Activated CD4-positive, alpha-beta T cell treated with anti-CD3 and anti-CD28 coated beads, Interleukin-2, amount 50 U/mL, for 24 hours (primary cell): ENCODE measurements at places on chromosomes 13 and 19.
A peak's percentile ranks its signal among the peaks of the same experiment; 100 is the strongest.

DNA sequence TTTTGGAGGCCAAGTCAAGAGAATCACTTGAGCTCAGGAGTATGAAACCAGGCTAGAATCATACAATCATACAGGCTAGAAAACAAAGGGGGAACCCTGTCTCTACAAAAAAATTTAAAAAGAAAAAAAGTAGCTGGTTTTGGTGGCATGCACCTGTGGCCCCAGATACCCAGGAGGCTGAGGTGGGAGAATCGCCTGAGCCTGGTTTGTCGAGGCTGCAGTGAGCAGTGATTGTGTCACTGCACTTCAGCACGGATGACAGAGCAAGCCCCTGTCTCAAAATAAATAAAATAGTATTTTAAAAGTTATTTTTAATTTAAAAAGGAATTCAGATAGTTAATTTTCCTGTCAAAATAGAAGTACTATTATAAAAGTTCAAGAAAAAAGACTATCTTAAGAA, 369.1 kb upstream of the SLITRK5 start:
- no peak for DNase-seq

- no peak for DNase-seq
Measured at GRCh38 chr19:37999309-38000213, 92.6 kb downstream of the SIPA1L3 start.

DNA sequence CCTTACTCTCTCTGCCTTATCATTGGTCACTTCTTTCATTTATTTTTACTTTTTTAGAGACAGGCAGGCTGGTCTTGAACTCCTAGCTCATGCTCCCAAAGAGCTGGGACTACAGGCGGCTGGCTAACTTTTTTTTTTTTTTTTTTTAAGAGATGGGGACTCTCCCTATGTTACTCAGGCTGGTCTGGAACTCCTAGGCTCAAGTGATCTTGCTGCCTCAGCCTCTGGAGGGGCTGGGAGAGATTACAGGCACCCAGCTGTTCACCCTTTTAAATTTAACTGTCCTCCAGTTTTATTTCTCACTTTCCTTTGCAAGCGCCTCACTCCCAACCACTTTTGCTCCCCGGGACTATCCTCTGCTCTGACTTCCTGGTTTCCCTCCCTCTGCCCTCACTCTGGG, 5.6 kb upstream of the CLDN10 start:
- no peak for DNase-seq

DNA sequence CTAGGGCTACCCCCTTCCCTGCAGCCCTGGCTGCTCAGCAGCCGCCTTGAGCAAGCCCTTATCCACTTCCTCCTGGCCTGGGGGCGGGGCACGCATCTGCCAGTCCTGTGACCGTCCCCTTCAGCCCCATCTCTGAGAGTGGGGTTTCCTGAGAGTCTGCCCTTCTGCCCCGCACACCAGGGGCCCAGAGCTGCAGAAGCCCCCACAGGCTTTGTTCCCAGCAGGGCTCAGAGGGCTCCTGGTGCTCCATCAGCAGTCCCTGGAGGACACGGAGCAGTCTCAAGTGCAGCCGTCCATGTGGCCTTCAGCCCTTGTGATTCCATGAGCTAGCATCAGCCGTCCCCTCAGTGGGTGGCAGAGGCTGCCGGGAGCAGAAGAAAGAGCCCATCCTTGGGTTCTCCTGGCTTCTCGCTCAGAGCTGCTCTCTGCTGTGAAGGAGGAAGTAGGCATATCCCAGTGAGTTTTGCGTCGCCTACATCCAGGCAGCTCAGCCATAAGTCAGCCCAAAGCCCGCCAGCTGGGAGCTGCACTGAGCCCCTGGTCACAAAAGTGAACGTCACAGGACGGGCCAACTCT, 16.3 kb downstream of the MYO9B start:
- DNase-seq = no peak

GRCh38 chr19:11566164-11566563, 7.1 kb upstream of the ELOF1 start:
- no peak for DNase-seq

GRCh38 chr19:13797870-13798269, 2.6 kb downstream of the ZSWIM4 start:
- DNase-seq = no peak

GRCh38 chr13:62250501-62251201, 835.0 kb upstream of the PCDH20 start:
- DNase-seq = no peak

DNA sequence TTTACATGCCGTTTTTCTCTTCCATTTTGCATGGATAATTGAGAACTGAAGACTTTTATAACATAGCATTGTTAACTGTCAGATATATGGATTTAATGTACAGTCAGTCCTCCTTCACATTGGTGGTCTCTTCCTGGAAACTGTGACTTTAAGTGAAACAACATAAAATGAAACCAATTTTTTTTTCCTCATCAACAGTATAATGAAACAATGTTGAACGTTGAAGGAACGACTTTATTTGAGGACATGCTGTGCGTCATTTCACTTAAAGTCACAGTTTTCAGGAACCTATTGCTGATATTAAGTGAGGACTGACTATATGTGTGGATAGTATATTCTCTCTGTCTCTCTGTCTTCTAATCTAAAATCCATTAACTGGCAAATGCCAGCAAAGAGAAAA, 54.8 kb downstream of the COG3 start:
- no peak for DNase-seq

- no peak for DNase-seq
Measured at GRCh38 chr19:32206065-32206464, 139.3 kb upstream of the ZNF507 start.

- DNase-seq = no peak
Measured at GRCh38 chr13:113996081-113996911, 22.4 kb upstream of the C13orf46 start.

DNA sequence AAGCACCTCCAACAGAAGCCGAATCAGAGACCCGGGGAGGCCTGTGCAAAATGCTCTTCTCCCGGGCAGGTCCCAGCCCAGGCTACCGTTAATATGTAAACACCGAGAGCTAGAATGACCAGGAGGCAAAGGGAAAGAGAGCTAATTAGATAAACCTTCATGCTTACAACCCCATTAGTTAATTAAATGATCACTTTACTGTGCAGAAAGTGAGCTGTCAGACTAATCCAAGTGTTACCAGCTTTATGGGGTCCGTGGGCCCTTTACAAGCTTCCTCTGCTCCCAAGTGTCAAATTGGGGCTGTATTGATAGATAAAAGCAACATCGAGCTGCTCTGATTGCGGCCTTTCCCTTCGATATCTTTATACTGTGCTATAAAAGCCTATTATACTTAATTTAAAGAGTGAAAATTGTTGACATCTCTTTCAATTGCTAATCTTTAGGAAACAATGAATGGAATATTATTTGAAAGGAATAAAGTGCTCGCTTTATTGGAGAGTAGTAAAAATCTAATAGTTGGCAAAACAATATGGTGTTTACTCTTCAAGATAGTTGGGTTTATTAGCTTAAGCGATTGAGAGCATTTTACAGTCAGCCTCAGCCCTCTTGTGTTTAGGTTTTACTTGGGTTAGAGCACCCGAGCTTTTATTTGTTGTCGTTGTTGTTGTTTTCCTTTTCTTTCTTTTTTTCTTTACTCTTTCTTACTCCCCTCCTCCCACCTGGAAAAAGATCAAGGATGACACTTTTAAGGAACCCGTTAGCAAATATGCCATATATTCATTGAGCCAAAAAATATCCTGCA, 189.3 kb upstream of the GPR12 start:
- DNase-seq = no peak

- DNase-seq = no peak
Measured at GRCh38 chr19:11164879-11165406, 9.4 kb upstream of the SPC24 start.

DNA sequence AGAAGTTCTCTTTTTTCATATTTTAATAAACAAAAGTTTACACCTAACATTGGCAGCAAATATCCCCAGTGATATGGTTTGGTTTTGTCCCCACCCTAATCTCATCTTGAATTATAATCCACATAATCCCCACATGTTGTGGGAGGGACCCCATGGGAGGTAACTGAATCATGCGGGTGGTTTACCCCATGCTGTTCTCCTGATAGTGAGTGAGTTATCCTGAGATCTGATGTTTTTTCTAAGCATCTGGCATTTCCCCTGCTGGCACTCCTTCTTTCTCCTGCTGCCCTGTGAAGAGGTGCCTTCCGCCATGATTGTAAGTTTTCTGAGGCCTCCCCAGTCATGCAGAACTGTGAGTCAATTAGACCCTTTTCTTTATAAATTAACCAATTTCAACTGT, 214.7 kb downstream of the SLITRK1 start:
- DNase-seq = no peak

GRCh38 chr13:30982906-30983305, 50.5 kb downstream of the TEX26 start:
- no peak for DNase-seq

GRCh38 chr13:99386911-99387788, 80.0 kb upstream of the GPR183 start:
- peak; percentile 75 for DNase-seq

GRCh38 chr19:1046836-1047695, 7.2 kb downstream of the ABCA7 start:
- no peak for DNase-seq

GRCh38 chr19:49357186-49357585, 5.0 kb downstream of the TEAD2 start:
- DNase-seq = no peak

GRCh38 chr13:92097337-92097903, 699.0 kb downstream of the GPC5 start:
- DNase-seq = no peak

DNA sequence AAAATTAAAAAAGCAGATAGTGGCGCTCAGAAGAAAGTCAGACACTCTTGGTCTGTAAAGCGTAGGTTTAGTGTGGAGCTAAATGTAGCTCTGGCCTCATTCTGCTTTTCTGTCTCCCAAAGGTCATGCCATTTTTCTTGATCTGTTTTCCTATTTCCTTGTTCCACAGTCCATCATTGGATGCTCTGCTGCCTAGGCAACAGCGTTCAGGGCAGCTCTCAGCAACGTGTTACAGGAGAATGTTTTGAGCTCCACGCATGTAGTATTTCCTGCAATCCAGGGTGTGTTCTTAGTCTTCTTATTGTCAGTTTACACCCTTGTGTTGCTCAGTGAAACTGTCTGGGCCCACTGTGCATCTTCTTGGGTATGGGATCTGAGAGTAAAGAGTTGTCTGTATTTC, 46.0 kb upstream of the PCDH8 start:
- DNase-seq = no peak

DNA sequence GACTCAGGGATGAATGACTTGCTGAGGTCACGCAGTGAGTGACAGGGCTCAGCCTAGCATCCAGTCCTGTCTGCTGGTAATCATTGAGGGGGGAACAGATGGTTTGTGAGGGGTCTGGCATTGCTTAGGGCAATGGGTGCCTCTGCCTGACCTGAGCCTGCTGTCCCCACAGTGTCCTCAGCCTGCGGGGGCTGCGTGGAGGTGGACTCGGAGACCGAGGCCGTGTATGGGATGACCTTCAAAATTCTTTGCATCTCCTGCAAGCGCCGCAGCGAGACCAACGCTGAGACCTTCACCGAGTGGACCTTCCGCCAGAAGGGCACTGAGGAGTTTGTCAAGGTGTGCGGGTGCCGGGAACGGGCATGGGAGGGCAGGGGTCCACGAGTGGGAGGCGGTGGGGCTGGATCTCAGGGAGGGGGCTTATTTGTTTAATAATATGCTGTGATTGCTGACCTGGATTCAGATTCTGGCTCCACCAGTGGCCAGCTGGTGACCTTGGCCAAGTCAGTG, 2.1 kb downstream of the SCN1B start:
- no peak for DNase-seq

DNA sequence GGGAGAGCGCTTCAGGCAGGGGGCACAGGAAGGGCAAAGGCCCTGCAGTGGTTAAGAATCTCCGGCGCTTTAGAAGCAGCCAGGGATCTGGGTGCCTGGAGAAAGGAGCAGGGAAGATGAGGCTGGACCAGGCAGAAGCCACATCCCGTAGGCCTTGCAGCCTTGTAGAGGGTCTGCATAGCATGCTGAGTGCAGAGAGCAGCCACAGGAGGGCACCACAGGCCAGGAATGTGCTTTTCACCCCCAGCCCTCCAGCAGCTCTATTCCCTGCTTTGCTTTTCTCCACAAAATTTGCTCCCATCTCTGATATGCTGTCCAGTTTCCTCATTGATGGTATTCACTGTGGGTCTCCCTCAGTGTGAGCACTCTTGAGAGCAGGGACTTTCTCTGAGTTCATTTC, 5.7 kb downstream of the WDR62 start:
- no peak for DNase-seq

- no peak for DNase-seq
Measured at GRCh38 chr19:5106191-5106726, 137.3 kb downstream of the KDM4B start.

DNA sequence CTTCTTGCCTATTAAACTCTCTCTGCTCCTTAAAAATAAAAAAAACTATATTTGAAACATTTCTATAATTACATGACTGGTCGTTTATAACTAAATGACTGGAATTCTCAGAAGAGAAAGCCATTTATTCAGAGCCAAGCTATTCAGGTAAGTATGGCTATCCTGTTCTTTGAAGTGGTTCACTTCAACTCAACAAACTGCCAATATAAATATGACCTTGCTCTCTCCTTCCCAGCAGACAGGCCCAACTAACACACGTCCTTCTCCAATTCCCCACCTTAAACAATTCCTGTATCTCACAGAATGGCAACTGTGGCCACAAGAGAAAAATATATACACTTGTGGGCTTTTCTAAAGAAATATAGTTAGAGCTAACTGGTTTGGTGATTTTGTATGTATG, 153.9 kb downstream of the MIPEP start:
- DNase-seq = no peak
